ENCODE measurements at places on chromosomes 2 and 18.

DNA sequence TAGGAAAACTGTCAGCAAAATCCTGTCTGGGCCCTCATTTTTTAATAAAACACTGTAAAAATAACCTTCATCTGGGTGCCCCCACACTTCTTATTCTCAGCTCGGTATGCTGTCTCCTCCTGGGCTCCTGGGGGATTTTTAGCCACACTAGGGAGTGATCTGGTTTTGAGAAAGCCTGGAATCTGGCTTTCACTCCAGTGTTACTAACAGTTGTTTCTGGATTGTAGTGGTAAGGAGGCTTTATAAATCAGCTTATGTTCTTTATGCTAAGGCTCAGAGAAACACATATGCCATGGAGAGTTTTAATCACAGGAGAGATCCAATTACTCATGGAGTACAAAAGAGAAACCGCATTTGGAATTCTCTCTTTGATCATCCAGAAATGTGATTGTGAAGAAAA is 744.3 kb upstream of the SOX11 start:
- DNase-seq: no peak

- no peak for DNase-seq
Measured at GRCh38 chr18:13608791-13609532, 117.4 kb downstream of the FAM210A start.

DNA sequence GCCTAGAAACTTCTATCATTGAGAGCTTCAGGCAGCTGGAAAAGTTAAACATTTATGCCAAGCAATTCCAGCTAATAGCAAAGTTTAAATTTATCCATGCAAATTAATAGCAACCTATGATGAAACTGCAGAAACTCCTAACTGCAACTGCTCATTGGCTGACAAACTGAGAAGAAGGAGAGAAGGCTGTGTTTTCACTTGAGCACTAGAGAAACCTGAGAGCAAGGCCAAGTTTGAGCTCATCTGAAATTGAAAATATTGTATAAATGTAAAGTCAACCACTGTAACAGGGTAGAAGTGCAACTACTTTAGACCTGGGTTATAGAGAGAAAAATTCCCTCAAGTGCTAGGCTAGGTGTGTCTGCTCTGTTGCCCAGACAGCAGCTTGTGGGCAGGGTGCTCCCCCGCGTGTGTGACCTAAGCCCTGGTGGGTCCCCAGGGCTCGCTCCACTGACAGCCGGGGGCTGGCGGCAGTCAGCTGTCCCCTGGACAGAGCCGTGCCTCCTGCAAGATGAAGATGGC is 50.2 kb downstream of the CABYR start:
- DNase-seq: no peak

DNA sequence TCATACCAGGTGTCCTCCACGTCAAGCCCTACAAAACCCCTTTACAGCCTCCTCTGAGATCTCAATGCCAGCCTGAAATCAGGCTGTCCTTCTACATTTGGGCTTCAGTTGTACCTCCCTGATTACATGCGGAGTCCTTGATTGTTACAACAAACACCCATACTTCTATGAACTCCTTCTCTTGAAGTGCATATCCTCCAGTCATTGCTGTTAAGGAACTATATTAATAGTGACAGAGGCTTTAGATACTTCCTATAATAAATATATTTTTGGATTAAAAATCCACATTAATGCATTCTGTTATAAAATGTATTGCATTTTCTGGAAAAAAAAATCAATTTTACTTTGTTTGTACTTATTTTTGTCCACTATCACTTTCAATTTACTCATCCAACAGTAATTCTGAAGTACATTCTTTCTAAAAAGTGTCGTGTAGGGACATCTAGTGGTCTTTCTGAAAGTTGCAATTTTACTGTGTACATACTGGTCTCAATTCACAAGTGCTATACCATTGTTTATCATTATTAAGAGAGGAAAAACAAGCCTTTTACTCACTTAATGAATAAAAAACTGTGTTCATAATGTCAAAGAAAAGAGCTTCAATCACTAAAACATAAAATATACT is 316.4 kb downstream of the DSEL start:
- no peak for DNase-seq

DNA sequence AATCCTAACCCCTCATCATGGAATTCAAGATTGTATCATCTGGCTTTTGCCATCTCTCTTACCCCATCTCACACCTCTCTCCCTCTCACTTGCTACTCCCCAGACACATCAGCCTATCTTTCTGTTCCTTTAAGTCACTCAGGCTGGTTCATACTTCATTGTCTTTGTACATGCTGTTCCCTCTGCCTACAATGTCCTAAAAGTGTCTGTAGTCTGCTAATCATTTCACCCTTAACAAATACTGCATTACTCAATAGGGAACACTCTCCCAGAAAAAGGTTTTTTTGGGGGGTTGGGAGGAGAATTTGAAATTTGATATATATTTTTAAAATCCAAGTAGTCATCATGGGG is 146.2 kb upstream of the KLF7 start:
- no peak for DNase-seq

GRCh38 chr18:43277164-43277600 is at the start of gene SYT4:
Gene SYT4, minus strand, starts transcription at chr18:43277490. Its CDS starts 209 bp downstream, at chr18:43277281.
- DNase-seq: no peak

DNA sequence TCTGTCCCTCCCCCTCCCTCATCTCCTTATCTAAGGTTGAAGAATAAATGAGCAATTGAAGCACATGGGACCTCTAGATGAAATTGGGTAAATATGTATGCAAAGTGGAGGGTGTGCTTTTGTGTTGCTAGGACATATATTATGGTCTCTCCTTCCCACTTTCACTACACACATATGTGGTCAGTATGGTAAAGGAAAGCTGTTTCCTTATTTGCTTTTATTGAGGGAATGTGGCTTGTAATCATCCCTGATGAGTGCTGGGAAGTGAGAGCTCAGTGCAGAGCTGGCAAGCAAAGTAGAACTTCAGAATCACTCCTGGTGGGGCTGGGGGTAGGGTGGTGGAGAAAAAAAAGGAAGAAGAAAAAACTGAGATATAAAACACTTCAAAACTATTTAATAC is 189.9 kb upstream of the ATP5MC3 start:
- no peak for DNase-seq

DNA sequence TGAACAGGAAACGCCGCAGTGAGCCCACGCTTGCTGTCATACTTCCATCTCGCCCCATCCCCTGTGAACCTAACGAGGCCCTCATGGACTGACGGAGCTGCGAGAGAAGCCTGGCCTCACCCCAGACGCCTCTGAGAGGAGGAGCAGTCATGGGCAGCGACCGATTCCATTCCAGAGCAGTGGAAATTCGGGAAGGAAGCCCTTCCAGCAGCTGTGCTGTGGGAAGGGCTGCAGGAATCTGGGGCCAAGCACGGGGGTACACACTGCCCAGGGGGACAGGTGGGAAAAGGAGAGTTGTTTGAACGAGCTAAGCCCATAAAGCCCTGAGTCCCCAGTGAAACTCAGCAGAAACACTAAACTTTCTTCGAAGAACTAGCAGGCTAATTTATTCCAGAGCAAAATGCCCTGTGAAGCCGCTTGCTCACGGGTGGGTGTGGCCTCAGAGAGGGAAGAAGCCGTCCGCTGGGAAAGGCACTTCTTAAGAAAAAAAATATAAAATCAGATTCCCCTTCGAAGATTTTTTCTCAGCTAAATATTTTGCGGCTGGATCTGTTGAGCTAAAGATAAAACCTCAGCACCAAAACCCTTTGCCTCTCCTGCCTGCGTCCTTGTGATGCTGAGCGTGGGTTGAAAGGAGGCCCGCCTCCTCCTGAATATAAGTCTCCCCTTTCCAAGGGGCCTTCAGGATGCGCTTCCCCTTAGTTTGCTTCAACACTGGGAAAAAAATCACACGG is 38.2 kb downstream of the ANKMY1 start:
- DNase-seq: peak; percentile 6

DNA sequence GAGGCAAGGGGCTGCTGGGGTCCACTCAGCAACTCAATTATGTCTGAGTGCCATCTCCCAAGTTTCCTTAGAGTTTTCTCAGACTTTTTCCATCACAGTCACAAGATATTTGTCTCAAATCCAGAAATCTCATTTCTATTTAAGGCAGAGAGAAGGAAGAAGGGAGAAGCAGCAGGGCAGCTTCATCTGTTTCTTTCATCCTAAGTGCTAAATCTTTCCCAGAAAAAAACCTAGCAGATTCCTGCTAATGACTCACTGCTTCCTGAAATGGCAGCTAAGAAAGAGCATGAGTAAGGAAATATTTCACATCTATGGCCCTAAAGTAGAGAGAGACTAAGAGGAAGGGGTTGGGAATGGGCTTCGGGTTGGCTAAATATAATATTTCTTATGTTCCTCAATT is 88.0 kb downstream of the KYNU start:
- no peak for DNase-seq

DNA sequence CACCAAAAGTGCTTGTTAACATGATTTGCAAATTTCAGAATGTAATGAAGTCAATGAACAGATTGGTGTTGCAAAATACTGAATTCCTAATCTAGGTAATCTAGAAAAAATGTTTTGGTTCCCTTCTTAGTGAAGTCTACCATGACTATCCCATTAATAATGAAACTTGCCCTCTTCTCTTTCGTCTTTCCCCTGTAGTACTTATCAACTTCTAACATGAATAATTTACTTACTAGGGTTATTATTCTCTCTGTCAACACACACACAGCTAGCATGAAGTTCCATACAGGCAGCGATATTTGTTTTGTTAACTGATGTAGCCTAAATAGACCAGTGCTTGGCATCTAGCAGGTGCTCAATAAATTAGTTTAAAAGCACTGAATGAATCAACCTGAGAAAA is 160.2 kb downstream of the NCK2 start:
- DNase-seq: no peak

DNA sequence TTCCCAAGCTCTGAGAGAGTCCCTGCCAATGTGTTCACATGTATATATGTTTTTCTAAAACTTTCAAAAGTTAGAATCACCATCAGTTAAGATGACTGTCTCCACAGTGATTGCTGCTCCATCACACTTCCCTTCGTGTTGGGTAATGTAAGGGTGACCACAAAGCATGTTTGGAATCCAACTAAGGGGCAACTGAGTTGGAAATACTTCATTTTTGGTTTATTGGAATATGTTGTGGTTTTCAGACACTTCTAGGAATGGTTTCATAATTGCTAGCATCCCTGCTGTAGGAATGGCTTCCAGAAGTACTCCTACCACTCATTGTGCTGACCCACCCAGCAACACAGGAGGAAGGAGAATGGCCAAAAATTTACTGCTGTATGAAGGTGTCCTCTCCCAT is 212.5 kb upstream of the GULP1 start:
- DNase-seq: no peak

DNA sequence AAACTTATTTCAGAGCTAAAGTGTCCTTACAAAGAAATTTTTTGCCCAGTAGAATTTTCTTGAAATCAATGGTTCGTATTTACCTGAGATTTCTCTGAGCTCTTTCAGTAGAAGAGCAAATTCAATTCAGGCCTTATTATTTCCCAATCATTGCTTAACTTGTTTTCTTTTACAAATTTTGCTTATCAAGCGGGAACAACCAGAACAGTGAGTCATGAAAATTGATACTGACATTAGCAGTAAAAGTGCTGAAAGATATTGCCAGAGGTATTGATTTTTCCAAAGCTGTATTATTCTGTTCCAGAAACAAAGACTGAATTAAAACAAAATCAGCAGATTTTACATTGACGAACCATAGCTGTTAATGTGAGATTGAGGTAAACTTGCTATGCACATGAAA is 10.1 kb upstream of the RIOK3 start:
- no peak for DNase-seq

- no peak for DNase-seq
Measured at GRCh38 chr2:16470936-16471490, 194.6 kb downstream of the CYRIA start.

- no peak for DNase-seq
Measured at GRCh38 chr2:35503311-35503710, 852.3 kb upstream of the CRIM1 start.

DNA sequence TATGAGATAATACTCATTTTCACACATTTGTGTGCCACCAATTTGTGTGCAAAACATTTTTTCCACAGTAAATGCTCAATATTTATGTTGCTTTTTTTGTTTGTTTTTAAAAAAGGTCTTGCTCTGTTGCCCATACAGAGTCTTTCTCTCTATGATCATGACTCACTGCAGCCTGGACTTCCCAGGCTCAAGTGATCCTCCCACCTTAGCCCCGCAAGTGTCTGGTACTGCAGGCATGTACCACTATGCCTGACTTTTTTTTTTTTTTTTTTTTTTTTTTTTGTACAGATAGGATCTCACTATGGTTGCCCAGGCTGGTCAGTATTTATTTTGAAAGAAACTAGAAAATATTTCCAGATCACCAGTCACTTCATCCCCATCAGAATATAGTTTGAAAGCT is 297.8 kb upstream of the GYPC start:
- no peak for DNase-seq

DNA sequence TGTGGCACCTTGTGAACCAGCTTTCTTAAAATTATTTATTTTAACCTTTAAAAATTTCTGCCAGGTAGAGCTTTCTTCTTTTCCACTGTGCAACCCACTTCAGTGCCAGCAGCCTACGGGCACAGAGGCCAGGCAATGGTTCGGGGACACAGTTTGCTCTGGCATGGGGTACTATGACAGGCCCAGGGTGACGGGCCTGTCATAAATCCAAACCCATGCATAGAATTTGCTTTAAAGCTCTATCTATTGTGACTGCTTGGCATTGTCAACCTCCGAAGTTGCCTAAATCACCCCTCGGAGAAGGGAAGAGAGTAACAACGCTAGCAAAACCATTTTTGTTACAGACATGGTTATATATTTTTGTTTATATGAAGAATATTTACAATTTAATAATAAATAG is 1.5 kb downstream of the ODC1 start:
- no peak for DNase-seq

DNA sequence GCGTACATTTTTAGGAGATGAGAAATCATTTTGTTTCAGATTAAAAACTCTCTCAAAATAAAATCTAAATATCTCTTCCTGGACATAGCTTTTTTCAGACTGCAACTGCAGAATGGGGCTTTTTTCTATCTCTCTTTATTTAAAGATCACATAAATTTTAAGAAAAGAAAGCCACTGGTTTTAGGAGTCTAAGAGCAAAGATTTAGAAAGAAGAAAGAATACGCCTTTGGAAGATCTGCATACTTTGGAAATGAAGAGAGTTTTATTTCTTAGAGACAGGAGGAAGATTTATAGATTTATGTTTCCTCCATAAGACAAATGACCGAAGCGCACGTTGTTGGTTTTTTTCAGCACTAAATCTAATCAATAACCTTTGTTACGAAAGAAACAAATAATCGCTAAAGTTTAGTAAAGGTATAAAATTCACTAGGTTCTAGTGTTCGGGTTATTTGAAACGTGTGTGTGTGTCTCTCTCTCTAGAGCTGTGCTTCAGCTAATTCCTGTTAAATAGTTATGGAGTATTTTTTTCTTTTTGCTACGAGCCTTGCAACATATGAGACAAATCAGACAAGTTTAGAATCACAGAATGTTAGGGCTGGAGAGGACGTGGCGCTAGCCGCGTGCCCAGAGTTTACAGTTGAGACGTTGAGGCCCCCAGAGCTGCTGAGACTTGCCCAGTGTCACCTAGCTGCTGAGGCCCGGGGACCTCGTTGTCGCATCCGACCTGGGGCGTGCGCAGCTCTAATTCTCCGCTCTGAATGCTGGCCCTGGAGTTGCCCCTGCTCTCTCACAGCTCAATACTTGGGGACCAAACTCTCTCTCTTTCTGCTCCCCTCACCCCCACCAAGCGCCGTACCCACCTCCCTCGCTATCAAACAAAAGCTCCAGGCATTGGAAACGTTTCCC is 69.9 kb downstream of the CTAGE1 start:
- DNase-seq: no peak

- DNase-seq: no peak
Measured at GRCh38 chr2:61834893-61835292, 19.0 kb downstream of the FAM161A start.

All from 8988T (cell line).